Foreskin keratinocyte (primary cell): ENCODE measurements at places on chromosomes 13 and 19. TPM values are rescaled to one million over a fixed set of nuclear protein-coding genes. Genes with fewer than 3 reads are reported as not detected.

GRCh38 chr19:33143897-33144405 is 12.0 kb downstream of the WDR88 start:
- peak; percentile 33 for DNase-seq

GRCh38 chr13:111318386-111318785 is 2.1 kb upstream of the TEX29 start:
- DNase-seq = no peak

DNA sequence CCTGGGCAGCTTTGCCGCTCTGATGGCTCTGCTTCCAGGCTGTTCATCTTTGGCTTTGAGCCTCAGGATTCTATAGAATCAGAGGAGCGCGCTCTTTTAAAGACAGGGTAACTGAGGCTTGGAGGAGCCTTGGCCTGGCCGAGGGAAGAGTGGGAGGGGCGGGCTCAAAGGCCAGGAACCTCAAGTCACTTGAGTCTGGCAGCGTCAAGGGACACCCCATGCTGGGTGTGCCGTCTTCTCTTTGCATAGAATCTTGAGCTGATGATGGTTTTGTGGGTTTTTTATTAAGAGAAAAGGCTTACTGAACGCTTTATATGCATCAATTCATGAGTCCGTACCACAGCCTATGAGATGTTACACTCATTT is 1.1 kb downstream of the PGLS start:
- DNase-seq = no peak

CEACAM3 gene
- polyA plus RNA-seq = not detected in 2 replicates
